ENCODE measurements at places on chromosomes 2 and 18. TPM values are rescaled to one million over a fixed set of nuclear protein-coding genes. Genes with fewer than 3 reads are reported as not detected.

Gene OTOS
- total RNA-seq = not detected

Gene CFC1
- total RNA-seq = not detected

Gene SCN1A
- not detected for total RNA-seq

Gene FOXD4L1
- total RNA-seq = 0.18 TPM

Gene PARD6G
- 1.8 TPM for total RNA-seq

Gene ASB18
- not detected for total RNA-seq

Gene RTKN
- 20.0 TPM for total RNA-seq

Gene RNU2-63P
- not detected for total RNA-seq

Gene PDE1A
- total RNA-seq = 0.83 TPM

Gene ADI1
- total RNA-seq = 42.6 TPM

Gene SLC16A14
- total RNA-seq = 0.22 TPM

Gene ZFAND2B
- total RNA-seq = 24.0 TPM

Gene IGFBP2
- total RNA-seq = 229 TPM

Gene RAX
- total RNA-seq = not detected

Gene DSG1
- not detected for total RNA-seq

Gene CHRNA1
- total RNA-seq = 11.3 TPM

Gene CCDC85A
- total RNA-seq = 16.9 TPM

Gene CRYBA2
- not detected for total RNA-seq

Gene CIB4
- not detected for total RNA-seq

Gene REG3A
- total RNA-seq = not detected

Gene EVX2
- total RNA-seq = not detected

Gene TMEM200C
- 0.07 TPM for total RNA-seq

Gene ATP8B1
- total RNA-seq = 100 TPM

Gene NAT8
- total RNA-seq = not detected

Gene ADAM23
- total RNA-seq = 38.5 TPM

Gene SLC38A11
- not detected for total RNA-seq

Gene FAP
- 2.0 TPM for total RNA-seq

Gene GAL3ST2
- total RNA-seq = not detected

Gene SMYD1
- total RNA-seq = not detected

Gene SP9
- total RNA-seq = not detected

Gene CACNB4
- total RNA-seq = 0.30 TPM

Gene PTPRN
- total RNA-seq = not detected

Gene TWIST2
- total RNA-seq = 1.2 TPM

Gene GCG
- not detected for total RNA-seq

All from endothelial cell of umbilical vein (primary cell).